ENCODE measurements at places on chromosomes 6 and 20.
A peak's percentile ranks its signal among the peaks of the same experiment; 100 is the strongest.

- peaks cover 47% of the 10 kb centered on the region for H3K27me3 ChIP-seq
- no peak overlapping the region for H3K27ac ChIP-seq
- no peak overlapping the region for H3K4me3 ChIP-seq
- no peaks in the 10 kb centered on the region for H3K4me1 ChIP-seq
These were observed 4.1 kb upstream of the COL9A1 start for GRCh38 chr6:70307008-70307407.

DNA sequence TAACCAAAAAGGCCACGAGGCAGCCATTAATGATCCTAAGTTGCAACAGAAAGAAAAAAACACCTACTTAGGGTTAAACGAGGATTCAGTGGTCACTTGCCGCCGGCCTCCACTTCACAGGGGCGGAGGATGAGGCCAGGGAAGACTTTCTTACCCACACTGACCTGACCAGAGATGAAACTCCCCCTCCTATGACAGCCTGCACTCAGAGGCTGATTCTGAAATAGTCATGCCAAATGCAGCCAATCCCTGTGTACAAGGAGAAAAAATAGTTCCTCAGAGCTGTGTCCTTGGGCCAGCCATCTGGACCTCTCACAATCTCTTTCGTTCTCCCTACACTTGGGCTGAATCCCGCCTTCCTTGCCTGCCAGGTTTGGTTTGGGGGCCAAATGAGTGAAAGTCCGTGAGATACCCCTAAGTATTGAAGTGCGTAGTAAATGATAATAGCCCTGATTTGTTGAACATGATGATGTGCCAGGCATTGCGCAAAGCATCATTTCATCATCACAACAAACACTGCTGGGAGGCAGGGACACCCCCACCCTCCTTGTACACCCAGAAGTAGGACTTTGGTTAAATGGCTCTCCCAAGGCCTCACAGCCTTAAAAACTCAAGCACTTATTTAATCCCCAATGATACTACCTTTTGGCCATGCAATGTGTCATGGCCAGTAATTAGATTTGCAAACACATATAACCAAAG is 3.2 kb upstream of the IRF4 start:
- H3K27ac ChIP-seq = no peak overlapping the region
- H3K4me3 ChIP-seq = peak overlapping the region; percentile 98
- peaks cover 7% of the 10 kb centered on the region for H3K4me1 ChIP-seq
- ATAC-seq = no peak
- H3K27me3 ChIP-seq = peaks cover 7% of the 10 kb centered on the region

DNA sequence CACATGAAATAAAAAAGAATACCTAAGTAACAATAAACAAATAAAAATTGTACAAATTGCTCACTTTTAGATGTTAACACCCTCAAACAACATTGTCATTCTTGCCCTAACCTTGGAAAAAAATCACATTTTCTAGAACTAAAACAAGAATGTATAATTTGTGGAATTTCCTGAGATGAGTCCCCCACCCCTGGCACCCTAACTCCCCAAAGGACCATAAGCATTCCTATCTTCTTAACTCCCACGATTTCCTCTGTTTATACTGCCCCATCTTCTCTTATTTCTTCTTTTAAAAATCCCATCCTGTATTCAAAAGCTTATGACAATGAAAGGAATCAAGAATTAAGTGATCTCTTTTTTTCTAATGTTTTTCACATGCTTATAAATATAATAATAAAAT is 70.9 kb downstream of the IBTK start:
- H3K27me3 ChIP-seq = no peaks in the 10 kb centered on the region
- ATAC-seq = no peak
- H3K4me3 ChIP-seq = no peak overlapping the region

DNA sequence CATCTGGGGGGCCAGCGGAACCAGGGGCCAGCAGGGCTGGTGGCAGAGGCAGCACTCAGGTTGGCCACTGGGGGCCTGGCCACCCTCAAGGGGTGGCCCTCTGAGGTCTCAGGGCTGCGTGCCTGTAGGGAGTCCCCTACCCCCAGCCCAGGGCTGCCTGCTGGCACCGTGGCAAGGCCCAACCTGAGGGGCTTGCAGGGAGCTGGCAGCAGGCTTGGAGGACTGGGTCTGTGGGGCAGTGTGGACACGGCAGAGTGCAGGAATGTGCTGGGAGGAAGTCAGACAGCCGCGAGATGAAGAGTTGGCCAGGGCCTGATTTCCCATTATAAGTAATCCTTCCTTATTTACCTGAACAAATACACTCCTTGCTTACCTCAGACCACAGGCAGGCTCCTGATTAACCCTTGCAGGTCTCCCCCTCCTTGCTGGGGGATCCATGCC is at the start of gene SPDEF:
TSS of gene SPDEF (minus strand) at position 299 of the 441 bp plus-strand sequence. CDS start 11,874 bp downstream, outside the sequence.
- no peak within 1 kb of the TSS for H3K4me3 ChIP-seq
- H3K36me3 ChIP-seq = no peaks in the 10 kb centered on the region
- ATAC-seq = no peak
- H3K4me1 ChIP-seq = no peaks in the 10 kb centered on the region
- H3K27me3 ChIP-seq = peaks cover 3% of the 10 kb centered on the region

DNA sequence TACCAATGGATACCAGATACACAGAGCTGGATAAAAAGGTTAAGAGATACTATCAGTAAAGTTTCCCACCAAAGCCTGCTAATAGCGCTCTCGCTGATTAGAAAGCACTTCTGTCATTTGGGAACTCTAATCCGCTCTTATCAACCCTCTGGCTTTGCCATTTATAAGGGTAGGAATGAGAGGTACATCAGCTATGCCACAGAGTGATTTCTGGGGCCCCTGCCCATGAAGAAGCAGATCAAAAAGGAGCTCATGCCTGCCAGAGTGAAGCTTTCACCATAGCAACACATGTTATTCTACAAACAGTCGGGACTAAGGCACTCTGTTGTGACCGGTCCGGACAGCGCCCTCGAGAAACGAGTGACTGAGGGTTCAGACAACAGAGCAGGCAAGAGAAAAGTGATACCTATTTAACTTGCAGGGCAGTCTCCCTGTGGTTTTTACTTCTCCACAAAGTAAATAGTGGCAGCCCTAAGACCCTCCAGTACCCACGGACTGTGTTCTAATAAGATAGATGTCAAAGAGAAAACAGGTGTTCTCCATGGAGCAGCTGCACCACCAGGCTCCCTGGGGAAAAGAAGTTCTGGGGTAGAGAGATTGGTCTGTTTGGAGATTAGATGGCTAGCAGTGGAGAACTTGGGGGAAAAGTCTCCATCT is 5.6 kb downstream of the TRAM2 start:
- no peaks in the 10 kb centered on the region for H3K36me3 ChIP-seq
- no peak overlapping the region for H3K4me3 ChIP-seq
- H3K4me1 ChIP-seq = peaks cover 32% of the 10 kb centered on the region

- H3K27me3 ChIP-seq = no peaks in the 10 kb centered on the region
- H3K4me3 ChIP-seq = peak overlapping the region; percentile 40
- no peak overlapping the region for H3K27ac ChIP-seq
- peaks cover 30% of the 10 kb centered on the region for H3K4me1 ChIP-seq
- ATAC-seq = no peak
- H3K36me3 ChIP-seq = peaks cover 32% of the 10 kb centered on the region
These were observed 575 bp upstream of the MICAL1 start for GRCh38 chr6:109456111-109456583.

DNA sequence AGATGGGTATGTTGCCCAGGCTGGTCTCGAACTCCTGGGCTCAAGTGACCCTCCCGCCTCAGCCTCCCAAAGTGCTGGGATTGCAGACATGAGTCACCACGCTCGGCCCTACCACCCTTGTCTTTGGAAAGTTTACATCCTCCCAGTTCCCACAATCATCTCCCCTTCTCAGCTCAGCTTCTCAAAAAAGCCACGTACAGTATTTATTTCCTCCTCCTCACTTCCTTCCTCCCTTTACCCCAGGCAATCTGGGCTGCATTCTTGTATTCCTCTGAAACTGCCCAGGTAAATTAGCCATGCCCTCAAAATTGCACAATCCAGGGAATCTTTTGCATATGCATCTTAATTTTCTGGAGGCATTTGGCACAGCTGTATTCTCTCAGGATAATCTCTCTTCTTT is 7.4 kb upstream of the SLC23A2 start:
- peak overlapping the region; percentile 53 for H3K27ac ChIP-seq
- no peaks in the 10 kb centered on the region for H3K27me3 ChIP-seq
- H3K4me1 ChIP-seq = peaks cover 12% of the 10 kb centered on the region
- no peak overlapping the region for H3K4me3 ChIP-seq
- H3K36me3 ChIP-seq = no peaks in the 10 kb centered on the region
- no peak for ATAC-seq

GRCh38 chr20:35303735-35304491 is 11.7 kb upstream of the FAM83C start:
- H3K27me3 ChIP-seq = no peaks in the 10 kb centered on the region
- ATAC-seq = peak; percentile 50
- H3K4me1 ChIP-seq = peaks cover 31% of the 10 kb centered on the region
- peak overlapping the region; percentile 61 for H3K4me3 ChIP-seq
- H3K27ac ChIP-seq = peak overlapping the region; percentile 93
- H3K36me3 ChIP-seq = no peaks in the 10 kb centered on the region

DNA sequence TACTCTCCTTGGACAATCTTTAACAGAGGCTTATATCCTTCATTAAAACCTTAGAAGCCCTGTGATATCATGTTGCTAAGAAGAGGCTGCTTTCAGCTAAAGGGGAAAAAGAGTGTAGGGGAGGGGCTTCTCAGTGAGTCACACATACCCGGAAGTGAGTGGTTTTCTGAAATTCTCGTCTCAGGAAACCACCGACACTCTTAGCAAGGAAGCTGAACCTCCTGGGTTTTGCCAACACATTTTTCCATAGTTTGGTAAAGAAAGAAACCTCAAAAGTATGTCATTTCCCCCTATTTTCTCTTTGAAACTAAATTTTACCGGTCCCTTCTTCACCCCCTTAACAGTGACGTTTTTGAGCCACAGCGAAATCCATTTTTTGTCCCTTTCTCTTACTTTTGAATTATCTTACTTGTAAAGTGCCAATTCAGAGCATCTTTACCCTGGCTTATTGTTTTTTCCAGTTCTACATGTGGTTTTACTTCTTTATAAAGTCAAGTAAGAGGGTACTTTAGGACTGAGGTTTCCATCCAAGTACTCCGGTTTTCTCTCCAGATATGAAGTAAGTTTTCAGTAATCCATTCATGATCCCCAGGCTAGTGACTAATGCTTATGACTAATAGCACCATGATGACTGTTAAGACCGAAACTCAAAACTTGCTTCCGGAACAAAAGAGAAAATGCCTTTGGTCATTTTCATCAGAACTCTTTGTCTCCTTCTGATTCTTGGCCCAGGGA is 219.3 kb downstream of the ARHGAP18 start:
- peaks cover 6% of the 10 kb centered on the region for H3K36me3 ChIP-seq
- peaks cover 21% of the 10 kb centered on the region for H3K4me1 ChIP-seq
- H3K27me3 ChIP-seq = no peaks in the 10 kb centered on the region
- peak overlapping the region; percentile 99 for H3K27ac ChIP-seq

DNA sequence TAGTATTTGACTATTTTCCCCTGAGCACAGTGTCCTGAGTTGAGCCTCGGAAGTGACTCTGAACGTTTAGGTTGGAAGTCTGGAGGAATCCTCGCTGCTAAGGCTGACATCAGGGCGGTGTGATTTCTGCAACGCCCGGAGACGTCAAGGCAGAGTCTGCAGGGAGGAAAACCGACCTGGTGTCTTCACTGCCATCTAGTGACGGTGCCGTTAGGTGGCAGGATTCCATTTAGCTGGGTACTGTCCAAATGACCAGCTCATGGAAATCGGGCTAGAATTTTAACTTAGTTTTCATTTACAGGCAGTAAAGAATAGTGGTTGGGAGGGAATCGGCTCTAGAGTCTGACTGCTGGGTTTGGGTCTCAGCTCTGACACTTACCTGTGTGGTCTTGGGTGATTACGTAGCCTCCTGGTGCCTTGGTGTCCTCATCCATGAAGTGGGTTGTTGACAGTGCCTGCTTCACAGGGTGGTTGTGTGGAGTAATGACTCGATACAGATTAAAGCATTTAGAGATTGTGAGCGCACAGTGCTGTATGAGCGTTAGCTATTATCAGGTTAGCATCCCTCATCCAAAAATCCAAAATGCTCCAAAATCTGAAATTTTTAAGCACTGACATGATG is 35.0 kb downstream of the FOXF2 start:
- peak; percentile 42 for ATAC-seq
- peaks cover 4% of the 10 kb centered on the region for H3K4me1 ChIP-seq
- peaks cover 41% of the 10 kb centered on the region for H3K27me3 ChIP-seq
- no peak overlapping the region for H3K27ac ChIP-seq
- no peaks in the 10 kb centered on the region for H3K36me3 ChIP-seq

DNA sequence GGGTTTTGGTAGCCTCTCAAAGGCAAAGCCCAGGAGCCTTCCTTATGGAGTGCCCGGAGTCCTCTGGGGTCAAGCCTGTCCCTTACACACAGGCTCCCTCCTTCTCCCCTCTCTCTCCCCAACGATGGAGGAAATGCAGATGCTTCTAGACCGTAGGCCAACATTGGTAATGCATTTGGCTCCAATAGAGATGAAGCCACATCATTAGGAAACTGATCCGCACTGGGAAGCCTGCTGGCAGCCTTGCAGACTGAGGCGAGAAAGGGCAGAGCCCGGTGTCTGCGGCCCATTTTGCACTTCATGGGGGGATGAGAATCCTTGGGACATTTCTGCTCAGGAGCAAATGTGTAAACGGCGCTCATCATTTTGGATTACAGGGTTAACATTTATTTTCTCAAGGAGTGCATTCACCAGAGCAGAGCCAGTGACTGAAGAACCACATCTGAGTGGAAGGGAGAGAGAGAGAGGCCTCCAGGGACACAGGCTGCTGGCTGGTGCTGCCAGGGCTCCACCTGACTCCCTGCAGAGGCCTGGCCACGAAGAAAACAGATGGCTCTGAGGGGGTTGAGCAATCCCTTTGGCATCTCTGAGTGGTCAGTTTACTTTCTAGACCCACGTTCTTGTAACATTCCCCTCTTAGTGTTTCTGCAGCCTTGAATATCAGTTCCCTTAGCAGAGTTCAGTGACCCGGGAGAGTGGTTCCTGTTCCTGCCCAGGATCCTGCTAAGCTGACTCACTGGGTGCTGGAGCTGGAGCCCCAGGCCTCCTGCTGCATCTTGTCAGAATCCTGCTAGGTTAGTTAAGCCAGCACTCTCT is 4.4 kb upstream of the CST3 start:
- peaks cover 18% of the 10 kb centered on the region for H3K27me3 ChIP-seq
- no peak overlapping the region for H3K27ac ChIP-seq
- no peaks in the 10 kb centered on the region for H3K36me3 ChIP-seq
- H3K4me1 ChIP-seq = no peaks in the 10 kb centered on the region

GRCh38 chr20:13249118-13249797 is 28.2 kb downstream of the ISM1 start:
- no peak for ATAC-seq
- H3K27me3 ChIP-seq = no peaks in the 10 kb centered on the region
- H3K4me1 ChIP-seq = peaks cover 34% of the 10 kb centered on the region
- peaks cover 10% of the 10 kb centered on the region for H3K36me3 ChIP-seq
- H3K4me3 ChIP-seq = peak overlapping the region; percentile 62

GRCh38 chr6:34836008-34836407 is 44.1 kb downstream of the BLTP3A start:
- H3K4me3 ChIP-seq = no peak overlapping the region
- no peaks in the 10 kb centered on the region for H3K27me3 ChIP-seq
- ATAC-seq = no peak

GRCh38 chr6:69825904-69826303 is 29.1 kb upstream of the LMBRD1 start:
- no peaks in the 10 kb centered on the region for H3K4me1 ChIP-seq
- H3K36me3 ChIP-seq = no peaks in the 10 kb centered on the region
- no peak for ATAC-seq
- H3K27me3 ChIP-seq = no peaks in the 10 kb centered on the region

Data from activated T-helper 17 cell treated with anti-CD3 and anti-CD28 coated beads, Interleukin-2, amount 50 U/mL, for 72 hours (primary cell).